ENCODE measurements at places on chromosomes 12 and 14.

DNA sequence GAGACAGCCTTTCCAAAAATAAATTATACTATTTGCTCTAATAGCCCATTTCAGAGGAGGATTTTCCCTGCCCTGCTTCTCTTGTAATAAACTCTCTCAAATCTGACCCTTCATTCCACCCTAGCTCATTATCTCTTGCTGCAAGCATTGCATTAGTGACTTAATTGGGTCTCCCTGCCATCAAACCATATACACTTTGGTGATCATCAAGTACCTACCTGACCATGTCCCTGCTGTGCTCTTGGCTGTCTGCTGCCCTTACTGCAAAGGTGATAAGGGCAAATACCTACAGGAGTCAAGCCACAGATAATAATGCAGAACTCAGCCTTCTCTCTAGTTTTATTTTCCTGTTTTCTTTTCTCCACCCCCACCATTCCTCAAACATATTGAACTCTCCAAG is 88.4 kb downstream of the LIN7A start:
- no peak for DNase-seq

DNA sequence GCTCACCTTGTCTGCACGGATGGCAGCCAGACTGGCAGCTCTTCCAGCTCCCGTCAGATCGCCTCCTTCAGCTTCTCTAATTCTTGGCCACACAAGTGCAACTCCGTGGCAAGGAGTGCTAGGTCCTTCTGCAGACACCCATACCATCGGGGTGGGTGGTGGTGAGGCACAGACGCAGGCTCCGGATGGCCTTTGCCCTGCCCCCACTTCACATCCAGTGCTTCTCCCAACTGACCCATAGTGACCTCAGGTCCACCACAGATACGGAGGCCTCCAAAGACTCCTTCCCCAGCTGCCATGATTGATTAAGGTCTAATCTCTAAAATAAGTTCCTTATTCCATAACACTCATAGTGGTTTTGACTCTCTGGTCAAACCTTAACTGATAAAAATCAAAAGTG is 19.9 kb upstream of the CD27 start:
- DNase-seq, result no peak

DNA sequence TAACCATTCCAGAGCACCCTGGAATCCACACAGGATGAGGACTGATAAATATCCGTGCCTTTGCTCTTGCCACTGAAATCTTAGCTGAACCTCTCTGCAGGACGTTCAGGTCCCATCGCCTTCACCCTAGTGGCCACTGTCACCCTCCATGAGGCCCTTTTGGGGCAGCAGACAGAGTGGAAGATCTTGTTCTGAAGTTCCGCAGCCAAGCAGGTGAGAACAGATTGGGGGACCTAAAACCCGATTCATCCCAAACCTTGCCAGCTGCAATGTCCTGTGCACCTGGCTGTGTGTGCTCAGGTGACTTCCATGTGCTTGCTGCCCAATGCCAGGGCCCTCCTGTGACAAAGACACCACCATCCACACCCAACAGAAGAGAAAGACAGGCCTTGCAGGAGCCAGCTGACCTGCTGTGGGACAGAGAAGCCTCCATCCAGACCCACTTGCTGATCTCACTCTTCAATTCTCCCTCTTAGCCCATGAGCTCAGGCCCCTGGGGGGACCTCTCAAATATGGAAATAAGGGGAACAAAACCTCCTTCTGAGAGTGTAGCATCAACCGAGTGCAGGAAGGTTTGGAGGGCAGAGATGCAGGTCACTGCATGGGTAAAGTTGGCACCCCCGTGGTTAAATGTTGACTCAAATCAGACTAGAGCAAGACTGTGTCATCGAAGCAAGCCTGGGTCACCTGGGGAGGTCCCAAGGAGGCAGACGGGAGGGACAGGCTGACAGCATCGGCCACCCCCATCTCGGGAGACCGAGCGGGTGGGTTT is 308.7 kb upstream of the DIO3 start:
- no peak for DNase-seq

DNA sequence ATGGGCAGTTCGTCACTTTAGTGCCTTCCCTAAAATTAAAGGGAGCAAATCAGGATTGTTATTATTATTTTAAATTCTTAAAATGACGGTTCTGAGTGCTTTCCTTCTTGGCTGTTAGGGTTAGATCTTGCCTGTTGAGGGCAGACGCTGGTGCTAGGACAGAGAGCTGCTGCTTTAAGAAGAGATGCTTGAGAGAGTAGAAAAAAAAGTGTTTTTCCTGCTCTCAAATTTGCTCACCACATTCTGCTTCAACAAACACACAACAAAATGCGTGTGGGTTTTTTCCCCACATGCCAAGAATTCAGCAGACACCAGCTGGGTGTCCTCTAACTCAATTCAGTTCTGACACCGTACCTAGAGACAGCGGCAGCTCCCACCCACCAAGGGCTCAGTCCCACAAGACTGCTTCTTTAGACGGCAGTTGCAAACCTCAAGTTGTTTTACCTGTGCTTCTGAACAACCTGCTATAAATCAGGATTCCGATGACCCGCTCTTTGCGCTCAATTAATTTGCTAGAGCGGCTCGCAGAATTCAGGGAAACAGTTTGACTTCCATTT is 75.8 kb upstream of the RIN3 start:
- no peak for DNase-seq

DNA sequence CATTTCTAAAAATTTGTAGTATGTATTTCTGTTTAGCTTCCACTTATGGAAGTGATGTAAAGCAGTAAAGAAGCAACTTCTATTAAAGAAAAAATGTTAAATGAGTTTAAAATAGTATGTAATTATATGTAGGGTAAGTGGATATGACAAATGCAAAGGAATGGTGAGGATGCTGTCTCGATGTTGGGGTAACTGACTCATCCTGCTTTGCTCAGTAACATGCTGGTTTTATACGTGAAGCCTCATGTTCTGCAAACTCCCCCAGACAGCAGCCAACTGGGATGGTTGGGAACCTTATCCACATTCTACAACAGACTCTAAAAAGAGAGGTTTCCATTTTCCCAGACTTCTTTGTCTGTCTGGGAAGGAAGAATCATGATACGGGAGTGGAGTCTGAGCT is 1006.4 kb upstream of the TMEM132C start:
- DNase-seq, result no peak

GRCh38 chr12:67667276-67668073 is 18.9 kb downstream of the DYRK2 start:
- DNase-seq, result no peak

DNA sequence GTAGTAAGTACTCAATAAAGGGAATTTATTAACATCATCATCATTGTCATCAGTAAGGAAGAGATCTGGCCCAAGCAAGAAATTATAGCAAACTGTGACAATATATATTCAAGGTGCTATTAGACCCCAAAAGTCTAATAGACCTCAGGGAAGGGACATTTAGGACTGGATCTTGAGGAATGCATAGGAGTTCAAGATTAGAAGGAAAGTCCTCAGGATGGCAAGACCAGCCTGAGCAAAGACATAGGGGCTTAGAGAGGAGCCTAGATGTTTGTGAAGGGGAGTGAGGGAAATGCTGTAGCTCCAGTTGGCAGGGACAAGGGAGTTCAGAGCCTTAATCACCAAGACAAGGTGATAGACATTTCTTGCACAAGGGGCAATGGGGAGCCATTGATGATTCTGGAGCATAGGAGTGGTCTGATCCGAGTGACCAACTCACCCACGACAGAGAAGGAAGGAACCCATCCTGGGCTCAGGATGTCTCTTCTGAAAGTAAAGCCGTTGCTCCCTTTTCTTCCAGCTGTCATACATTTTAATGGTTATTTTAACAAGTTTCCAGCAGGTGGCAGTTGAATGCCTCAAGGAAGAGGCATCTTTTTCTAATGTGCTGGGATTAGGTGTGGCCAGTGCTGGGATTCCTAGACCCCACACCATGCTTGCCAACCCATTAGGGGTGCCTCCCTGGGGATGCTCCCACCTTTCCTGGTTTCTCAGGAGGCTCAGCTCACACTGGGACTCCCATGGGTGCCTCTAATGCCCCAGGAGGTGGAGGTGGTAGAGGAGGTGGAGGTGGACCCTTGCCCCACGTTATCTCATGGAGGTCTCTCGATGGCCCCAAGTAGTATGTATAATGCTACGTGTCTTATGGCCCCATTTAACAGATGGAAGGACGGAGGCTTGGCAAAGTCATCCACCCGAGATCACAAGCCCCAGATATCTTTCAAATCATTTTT is 37.8 kb downstream of the PHETA1 start:
- DNase-seq, result no peak

- no peak for DNase-seq
Observed at GRCh38 chr12:51749206-51749985, 99.1 kb downstream of the FIGNL2 start.

GRCh38 chr12:43978556-43978955 is 142.7 kb downstream of the TMEM117 start:
- no peak for DNase-seq

DNA sequence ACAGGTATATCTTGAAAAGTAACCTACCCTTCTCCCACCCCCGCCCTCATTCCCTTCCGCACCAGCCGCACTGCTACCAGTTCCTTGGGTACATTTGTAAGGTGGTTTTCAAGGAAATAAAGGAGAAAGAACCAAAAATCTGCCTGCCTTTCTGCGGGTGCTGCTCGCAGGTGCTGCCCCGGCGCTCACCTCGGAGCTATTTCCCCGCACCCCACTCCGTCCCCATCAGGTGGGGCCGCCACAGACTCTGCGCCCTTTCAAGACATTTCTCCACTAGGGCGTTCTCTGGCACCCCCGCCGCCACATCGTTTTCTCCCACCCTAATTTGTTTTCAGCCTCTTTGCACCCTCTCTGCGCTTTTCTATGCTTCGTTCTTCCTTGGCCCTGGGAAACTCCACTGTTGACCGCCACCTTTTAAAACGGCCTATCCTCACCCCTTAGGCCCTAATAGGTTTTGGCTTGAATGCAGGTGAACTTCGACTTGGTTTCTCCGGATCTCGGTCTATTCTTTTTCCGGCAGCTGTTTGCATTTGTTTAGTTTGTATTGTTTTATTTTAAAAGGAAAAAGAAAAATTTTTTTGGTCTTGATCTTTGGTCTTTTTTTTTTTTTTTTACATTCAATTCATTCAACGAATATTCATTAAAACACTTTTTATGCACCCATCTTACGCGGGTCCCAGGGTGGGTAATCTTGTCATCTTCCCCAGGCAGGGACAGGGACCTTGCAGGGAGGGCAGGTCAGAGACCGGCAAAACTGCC is 3.0 kb downstream of the VSX2 start:
- no peak for DNase-seq

DNA sequence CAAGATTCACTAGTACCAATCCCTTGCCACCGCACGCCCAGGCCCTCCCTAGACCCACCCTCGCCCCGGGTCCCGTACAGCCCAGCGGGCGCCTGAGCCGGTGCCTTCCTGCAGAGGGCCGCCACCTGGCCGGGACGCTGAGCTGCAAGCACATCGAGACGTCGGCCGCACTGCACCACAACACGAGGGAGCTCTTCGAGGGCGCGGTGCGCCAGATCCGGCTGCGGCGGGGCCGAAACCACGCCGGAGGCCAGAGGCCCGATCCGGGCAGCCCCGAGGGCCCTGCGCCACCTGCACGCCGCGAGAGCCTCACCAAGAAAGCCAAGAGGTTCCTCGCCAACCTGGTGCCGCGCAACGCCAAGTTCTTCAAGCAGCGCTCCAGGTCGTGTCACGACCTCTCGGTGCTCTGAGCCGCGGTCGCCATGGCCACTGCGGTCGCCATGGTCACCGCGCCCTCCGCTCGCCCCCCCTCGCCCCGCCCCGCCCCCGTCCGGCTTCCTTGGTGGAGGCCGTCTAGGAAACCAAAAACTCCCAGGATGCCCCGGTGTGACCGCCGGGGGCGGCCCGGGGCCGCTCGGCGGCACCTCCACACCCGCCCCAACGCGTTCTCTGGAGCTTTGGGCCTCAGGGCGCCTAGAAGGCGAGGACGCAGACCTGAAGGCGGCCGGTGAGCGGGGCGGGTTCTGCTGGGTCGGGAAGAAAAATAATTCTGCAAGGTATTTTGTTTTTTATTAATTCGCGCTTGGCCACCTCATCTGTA is 3.7 kb downstream of the REM2 start:
- DNase-seq, result peak; percentile 67

GRCh38 chr12:75850721-75851462 is 180.7 kb downstream of the PHLDA1 start:
- DNase-seq, result no peak

DNA sequence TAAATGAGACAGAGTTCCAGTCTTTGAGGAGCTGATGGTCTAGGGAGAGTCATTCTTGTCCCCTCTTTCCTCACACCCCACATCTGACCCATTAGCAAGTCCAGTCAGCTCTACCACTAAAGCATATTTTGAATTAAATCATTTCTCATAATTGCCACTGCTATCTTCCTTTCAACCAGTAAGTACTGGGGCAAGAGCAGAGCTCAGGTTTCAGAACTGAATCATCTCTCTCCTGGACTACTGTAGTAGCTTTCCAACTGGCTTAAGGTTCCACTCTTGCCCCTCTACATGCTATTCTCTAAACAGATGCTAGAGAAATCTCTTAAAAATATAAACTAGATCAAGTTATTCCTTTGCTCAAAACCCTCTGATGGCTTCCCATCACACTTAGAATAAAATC is 218.3 kb downstream of the TTC6 start:
- DNase-seq, result no peak

DNA sequence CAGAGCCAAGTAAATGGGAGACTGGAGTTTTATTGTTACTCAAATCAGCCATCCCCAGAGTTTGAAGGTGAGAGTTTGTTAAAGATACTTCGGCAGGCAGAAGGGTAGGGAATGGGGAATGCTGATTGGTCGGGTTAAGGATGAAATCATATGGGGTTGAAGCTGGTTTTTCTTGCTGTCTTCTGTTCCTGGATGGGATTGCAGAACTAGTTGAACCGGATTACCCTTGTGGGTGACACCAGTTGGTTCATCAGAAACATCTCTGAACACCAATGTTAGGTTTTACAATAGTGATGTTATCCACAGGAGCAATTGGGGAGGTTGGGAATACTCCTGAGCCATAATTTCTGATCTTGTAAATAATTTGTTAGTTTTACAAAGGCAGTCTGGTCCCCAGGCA is 18.7 kb upstream of the SMCO2 start:
- DNase-seq, result no peak

DNA sequence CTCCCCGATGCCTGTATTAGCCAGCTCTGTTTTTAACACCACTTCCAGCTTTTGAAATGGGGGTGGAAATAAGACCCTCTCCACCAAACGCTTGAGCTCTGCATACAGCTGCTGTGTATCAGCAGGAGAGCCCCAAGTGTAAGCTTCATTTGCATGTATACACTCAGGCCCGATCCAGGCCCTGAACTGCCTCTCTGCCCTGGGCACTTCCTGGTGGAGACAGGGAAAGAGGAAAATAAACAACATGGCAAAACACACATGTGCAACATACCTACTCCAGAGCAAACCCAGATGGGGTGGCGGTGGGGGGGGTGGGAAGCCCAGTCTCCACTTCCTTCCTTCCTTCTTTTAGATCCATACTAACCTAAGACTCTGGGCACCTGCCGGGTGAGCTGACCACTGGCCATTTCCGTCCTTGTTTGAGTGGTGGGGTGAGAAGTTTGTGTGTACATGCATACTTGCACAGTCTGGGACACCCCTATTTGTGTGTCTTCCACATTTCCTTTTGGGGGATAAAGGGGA is 55.3 kb downstream of the RBM19 start:
- peak; percentile 71 for DNase-seq

- no peak for DNase-seq
Observed at GRCh38 chr12:12202747-12203146, 64.1 kb downstream of the LRP6 start.

Measured in NCI-H526 treated with DMSO at 0.1 percent for 48 hours (cell line).